ENCODE measurements at places on chromosomes 3 and 15.

GRCh38 chr3:48561045-48561736, 2.4 kb downstream of the UCN2 start:
- peak; percentile 12 for DNase-seq

- no peak for DNase-seq
These were observed 630 bp downstream of the KIF15 start for GRCh38 chr3:44762170-44762677.

- no peak for DNase-seq
These were observed 76.9 kb downstream of the TRIM69 start for GRCh38 chr15:44813231-44813630.

DNA sequence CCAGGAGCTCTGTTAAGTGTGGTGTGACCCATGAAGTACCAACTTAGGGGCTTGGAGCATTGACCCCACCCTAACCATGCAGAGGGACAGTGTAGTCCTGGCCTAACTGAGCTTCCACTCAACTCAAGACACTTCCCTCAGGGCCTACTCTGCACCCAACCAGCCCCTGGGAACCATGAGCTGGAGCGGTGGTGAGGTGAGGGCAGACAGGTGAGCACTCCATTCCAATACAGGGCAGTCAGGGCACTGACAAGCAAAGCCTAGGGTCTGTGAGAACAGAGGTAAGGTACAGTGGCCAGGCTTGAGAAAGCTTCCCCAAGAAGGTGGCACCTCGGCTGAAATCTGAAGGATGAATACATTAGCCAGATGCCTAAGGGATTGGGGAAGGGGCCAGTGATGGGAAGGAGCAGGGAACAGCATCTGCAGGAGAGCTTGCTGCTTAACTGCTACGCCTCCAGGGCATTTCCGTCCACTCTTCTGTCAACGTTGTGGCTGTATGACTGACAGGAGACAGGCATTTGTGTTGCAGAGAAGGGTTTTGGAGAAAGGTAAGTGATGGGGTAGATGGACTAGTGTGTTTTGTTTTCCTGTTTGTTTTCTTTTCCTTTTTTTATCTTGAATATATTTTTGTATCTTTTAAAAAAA, 243.5 kb upstream of the TRIM42 start:
- DNase-seq, result no peak

DNA sequence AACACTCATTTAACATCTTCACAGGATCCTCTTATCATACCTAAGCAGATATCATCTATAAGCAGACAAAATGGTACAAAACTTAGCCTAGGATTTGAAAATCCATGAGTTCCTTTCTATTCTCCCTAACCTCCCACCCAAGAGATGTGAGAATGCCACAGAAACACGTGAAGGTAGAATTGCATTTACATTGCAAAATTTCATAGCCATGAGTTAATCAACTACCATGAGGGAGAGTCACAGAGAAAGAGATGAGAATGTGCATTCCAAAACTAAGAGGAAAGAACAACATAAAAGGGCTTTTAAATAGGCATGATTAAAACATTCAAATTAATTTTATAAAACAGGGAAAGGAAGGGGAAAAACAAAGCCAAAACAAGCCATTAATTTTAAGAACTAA, 806.2 kb downstream of the NTRK3 start:
- no peak for DNase-seq

DNA sequence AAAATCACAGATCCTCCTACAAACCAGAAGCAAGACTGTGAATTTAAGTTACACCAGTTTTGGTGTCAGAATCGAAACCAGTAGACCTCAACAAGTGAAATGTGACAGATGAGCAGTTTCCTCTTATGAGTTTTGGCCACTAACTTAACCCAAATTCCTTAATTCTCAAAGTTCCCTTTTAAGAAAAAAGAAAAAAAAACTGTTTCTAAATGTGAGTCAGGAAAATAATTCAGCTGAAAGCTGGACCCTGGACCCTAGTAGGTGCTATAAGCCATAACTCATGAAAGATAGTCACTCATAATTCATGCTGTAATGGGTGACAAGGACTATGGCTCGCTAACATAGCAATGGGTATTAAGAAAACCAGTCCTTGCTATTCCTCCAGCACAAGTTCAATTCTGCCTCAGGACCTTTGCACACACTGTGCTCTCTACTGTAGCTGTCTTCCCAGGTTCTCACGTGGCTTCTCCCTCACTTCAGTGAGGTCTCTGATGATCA, 9.0 kb upstream of the THRB start:
- no peak for DNase-seq

DNA sequence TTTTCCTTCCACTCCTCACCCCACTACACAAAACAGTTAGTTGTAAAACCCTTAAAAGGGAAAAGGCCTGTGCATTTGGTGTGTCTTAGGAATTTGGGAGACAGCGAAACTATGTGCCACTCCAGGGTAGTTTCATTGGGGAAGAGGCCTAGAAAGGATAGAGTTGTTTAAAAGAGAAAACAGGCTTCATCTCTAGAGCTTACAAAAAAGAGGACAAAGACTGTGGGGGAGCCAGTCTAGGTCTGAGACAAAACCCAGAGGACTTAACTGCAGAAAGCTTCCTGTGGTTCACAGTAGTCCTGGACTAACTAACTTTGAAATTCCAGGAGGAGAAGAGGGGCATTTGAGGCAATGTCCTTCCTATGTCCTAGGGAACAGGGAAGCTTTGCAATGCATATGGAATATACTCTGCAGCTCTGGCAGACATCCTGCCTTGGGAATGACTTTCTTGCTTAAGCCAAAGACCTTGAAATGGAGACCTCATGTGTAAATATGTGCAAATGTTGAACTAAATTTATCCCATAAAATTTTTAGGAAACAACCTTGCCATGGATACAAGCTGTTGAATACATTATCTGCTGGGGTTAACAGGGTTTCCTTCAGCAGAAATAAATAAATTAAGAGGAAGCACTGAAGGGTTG, 159.4 kb downstream of the LSAMP start:
- no peak for DNase-seq

GRCh38 chr3:95319921-95320494, 1257.1 kb downstream of the NSUN3 start:
- no peak for DNase-seq

All from amniotic stem cell (primary cell).